ENCODE measurements at places on chromosomes 13 and 19.

DNA sequence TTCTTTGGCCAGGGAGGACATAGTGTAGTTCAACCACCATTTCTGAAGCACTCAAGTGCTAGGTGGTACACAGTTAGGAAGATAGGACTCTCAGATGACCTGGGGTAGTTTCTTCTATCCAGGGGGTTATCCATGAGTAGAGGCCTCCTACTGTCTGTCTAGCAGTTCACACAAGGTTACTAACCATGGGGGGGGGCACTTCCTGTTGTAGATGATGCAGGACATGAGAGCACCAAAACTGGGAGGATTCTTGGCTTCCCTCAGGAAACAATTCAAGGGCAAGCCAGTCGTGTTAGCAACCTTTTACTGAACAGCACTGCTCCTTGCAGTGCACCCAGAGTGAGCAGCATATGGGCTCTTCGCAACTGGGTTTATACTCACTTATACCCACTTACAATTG, 8.9 kb upstream of the TPP2 start:
- no peak for DNase-seq

DNA sequence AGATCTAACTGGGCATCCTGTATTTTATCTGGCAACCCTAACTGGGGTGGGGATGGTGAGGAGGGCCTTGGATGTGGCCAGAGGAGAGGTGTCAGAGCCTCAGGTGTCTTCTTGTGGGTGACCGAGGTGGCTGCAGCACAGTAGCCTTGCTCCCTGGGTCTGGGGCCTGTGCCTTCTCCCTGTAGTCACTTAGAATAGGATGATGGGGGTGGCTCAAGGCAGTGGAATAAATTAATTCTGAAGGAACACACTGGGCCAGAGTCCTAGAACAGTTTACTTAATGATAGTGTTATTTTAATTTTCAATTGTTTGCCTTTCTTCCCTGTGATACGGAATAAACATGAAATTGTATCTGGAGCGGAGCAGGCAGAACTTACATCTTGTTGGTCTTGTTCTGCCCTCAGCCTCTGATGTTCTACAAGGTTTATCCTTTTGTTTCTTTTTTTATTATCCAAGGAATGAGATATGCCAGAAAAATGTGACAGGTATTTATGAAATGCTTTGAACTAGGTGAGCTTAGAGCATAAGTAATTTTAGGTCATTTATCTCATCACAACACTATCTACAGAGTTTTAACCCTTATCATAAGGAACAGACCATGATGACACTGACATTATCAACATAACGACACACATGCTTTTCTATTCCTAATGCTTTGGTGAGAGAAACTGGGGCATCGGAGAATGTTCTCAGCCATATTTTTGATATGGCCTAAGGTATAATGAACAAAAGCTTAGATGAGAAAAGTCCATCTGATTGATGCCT, 51.4 kb downstream of the LRCH1 start:
- DNase-seq = no peak

DNA sequence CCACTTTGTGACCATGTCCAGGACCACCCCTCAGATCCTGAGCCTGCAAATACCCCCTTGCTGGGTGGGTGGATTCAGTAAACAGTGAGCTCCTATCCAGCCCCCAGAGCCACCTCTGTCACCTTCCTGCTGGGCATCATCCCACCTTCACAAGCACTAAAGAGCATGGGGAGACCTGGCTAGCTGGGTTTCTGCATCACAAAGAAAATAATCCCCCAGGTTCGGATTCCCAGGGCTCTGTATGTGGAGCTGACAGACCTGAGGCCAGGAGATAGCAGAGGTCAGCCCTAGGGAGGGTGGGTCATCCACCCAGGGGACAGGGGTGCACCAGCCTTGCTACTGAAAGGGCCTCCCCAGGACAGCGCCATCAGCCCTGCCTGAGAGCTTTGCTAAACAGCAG, 7.7 kb upstream of the CEACAM7 start:
- DNase-seq = no peak

DNA sequence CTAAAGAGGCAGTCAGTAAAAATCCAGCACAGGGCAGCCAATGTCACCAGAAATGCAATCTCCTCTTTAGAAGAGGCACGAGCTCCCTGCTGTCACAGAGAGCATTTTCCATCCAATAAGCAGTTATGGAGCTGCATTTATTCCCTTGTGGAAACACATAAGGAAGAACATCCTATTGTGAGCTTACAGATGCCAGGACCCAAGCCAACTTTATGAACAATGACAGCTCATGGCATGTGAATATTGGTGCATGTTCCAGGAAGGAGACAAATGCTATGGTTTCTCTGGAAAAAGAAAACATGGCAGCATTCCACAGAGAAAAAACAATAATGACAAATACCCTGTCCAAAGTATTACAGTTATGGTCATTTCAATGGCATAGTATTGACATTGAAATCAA, 955.6 kb downstream of the UQCRFS1 start:
- DNase-seq = no peak

- no peak for DNase-seq
Measured at GRCh38 chr19:32876236-32876918, 6.8 kb upstream of the SLC7A9 start.

- no peak for DNase-seq
Measured at GRCh38 chr13:43799191-43799590, 12.4 kb upstream of the ENOX1 start.

GRCh38 chr19:8835877-8836276, 3.7 kb downstream of the MBD3L1 start:
- peak; percentile 26 for DNase-seq

DNA sequence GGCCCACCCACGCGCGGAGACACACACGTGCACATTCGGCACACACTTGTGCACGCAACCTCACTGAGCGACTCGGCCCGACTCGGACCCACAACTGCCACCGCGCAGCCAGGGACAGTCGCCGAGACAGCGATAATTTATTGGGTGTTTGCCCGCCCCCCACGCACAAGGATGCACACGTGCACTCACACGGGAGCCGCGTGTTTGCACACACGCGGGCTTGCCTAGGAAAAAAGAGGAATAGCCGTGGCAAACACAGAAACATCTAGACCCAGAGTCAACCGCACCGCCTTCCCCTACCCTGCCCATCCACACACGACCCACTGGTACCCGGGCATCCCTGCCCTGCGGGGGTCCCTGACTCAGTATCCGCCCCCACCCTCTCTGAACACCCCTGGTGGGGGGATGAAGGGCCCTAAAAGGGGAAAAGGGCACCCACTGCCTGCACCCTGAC, 1.1 kb upstream of the SSBP4 start:
- no peak for DNase-seq

- peak; percentile 28 for DNase-seq
Measured at GRCh38 chr13:30607908-30608307, 9.8 kb upstream of the USPL1 start.

DNA sequence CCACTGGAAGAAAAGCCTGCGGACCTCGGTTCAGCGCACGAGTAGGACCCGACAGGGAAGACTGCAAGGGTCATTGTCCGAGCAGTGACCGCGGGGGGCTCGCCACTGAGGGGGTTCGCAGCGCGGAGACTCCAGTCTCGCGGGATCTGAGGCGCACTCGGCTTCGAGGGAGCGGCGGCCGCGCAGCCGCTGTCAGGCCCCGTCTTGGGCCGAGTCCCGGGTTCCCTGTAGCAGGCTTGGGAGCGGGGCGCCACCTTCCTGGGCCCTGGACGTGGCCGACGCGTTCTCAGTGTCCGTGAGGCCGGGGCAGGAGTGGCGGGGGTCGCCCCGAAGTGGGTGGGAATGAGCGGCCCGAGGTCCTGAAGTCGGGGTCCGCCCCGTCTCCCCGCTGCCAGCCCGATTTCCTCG, 474 bp upstream of the FAM174C start:
- no peak for DNase-seq

- no peak for DNase-seq
Measured at GRCh38 chr13:49452725-49453457, 8.8 kb downstream of the SETDB2 start.

DNA sequence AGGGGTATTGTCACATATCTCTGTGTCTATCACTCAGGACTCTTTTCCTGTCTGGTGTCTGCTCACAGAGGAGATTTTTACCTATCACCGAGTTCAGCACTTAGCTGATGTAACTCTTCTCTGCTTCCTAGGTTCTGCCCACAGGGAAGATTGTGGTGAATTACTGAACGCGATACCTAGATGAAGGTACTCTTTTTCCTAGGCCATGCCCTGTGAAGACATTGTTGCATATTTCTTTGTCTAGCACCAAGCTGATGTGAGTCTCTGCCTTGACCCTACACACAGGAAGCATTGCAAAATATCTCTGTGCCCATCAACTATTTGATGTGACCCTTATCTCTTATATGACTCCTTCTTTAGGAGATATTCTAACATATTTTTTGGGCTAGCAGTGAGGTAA, 72.1 kb upstream of the ZNF43 start:
- DNase-seq = no peak

GRCh38 chr13:49481788-49482187, 14.0 kb upstream of the PHF11 start:
- DNase-seq = no peak

GRCh38 chr19:50626011-50626410, 13.7 kb downstream of the SYT3 start:
- no peak for DNase-seq

DNA sequence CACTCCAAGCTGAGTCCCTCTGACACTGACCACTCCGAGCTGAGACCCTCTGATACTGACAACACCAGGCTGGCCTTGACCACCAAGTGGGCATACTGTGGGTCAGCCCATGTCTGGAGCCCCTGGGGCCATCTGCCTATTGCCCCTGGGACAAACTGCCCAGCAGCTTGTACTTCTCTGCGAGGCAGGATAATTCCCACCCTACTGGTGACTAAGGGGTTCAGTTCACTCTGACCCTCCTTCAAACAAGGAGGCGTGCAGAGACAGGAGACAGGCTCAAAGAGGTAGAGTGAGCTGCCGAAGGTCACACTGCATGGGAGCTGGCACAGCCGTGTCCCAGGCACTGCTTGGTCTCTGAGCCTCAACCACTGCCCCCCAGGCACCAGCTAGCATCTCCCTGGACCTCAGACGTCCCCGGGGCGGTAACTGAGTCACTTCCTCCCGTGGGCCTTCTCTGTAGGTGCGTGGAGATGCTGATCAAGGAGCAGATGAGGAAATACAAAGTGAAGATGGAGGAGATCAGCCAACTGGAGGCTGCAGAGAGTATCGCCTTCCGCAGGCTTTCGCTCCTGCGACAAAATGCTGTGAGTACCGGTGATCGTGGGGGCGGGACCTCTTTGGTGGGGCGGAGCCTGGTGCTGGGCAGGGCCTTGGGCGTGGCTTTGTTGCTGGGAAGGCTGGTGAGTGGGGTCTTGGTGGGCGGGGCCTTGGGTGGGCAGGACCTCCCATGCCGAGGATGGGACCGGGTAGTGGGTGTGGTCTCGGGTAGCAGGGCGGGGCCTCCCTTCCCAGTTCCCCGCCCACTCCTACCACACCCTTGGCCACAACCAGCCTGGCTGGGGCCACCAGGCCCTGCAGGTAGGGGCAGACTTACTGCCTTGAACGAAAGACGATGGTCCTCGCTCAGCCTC, 5.8 kb upstream of the USE1 start:
- DNase-seq = peak; percentile 77

- no peak for DNase-seq
Measured at GRCh38 chr19:39001041-39001440, 25.5 kb upstream of the FBXO17 start.

GRCh38 chr13:79490824-79491223, 9.9 kb downstream of the NDFIP2 start:
- DNase-seq = no peak

- no peak for DNase-seq
Measured at GRCh38 chr13:64332048-64332447, 2898.1 kb downstream of the PCDH9 start.

- DNase-seq = no peak
Measured at GRCh38 chr19:4980838-4981680, 12.1 kb downstream of the KDM4B start.

- no peak for DNase-seq
Measured at GRCh38 chr19:35330475-35330874, 1.5 kb downstream of the CD22 start.

DNA sequence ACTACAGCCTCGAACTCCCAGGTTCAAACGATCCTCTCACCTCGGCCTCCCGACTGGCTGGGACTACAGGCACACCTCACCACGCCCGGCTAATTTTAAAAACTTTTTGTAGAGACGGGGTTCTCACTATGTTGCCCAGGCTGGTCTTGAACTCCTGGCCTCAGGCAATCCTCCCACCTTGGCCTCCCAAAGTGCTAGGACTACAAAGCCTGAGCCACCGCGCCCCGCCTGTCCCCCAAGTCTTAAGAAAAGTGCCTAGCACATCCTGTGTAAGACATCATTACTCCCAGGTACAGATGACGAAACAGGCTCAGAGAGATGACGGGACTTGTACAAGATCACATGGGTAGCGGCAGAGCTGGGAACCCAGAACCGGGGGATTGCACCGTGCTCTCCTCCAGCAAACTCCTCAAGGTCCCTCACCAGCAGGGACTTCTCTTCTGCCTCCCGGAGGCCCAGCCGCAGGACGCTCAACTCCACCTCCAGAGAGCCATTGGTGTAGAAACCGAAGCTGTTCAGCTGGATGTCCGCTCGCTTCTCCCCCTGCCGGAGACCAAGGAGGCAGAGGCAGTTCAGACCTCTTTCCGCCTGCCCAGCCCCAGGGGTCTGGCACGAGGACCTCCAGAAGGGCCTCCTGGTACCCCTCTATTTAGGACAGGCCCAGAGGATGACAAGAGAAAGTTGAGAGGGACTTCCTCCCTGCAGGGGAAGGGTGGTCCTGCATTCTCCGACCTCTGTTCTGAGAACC, 1.0 kb downstream of the GPR108 start:
- DNase-seq = peak; percentile 85

DNA sequence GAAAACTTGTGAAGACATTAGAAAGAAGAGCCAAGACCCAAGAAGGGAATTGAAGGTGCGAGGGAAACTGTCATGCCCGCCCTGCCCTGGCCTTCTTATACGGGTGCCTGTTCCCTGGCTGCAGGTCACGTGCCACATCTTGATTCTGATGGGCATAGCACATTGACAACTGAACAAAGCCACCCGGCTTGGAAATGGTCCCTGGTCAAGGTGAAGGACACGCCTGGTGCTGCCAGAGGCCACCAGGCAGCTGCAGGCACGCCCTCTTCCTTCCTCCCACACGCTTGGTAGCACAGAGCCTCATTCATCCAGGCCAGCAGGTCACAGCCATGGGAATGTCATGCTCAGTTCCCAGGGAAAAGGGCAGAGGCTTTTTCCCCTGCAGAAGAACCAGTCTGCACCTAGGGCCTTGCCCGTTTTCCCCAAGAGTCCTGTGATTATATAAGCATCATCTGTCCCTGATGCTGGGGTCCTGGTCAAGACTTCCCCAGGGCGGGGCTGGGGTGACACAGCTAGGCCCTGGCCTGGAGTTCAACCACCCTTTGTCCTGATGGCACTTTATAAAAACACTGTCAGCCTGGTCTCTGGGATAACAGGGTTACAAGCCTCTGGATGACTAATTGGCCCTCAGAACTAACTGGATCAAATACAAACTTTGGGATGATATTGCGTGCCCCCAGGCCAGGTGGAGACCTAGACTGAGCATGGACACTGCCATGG, 56.0 kb downstream of the CDADC1 start:
- no peak for DNase-seq

Data from KBM-7 (cell line).